ENCODE measurements at places on chromosomes 1 and 21.

GRCh38 chr1:114828251-114828650 is 26.4 kb upstream of the SYCP1 start:
- DNase-seq: no peak

GRCh38 chr1:178490136-178490535 is 6.6 kb downstream of the CLEC20A start:
- no peak for DNase-seq

GRCh38 chr1:29390491-29391361 is 154.4 kb downstream of the PTPRU start:
- no peak for DNase-seq

DNA sequence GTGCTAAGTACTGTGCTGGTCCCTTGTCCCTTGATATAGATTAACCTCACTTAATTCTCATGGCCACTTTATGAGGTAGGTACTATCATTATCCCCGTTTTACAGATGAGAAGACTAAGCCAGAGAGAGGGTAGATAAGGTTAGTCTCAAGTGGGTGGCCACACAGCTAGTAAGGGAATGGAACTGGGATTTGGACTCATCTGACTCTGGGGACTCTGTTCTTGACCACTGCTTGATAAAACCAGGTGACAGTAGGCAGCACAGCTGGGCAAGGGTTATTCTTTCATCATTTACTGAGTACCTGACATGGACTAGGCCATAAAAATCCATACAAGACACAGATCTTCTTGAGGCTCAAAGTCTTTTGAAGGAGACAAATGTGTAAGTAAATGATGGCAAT is 37.2 kb upstream of the PPP2R5A start:
- DNase-seq: no peak

- no peak for DNase-seq
Observed at GRCh38 chr1:182059936-182060335, 1.6 kb downstream of the ZNF648 start.

- DNase-seq: no peak
Observed at GRCh38 chr1:223852337-223852736, 6.6 kb upstream of the TP53BP2 start.

- DNase-seq: no peak
Observed at GRCh38 chr1:29186707-29187106, 5.0 kb upstream of the SRSF4 start.

- peak; percentile 33 for DNase-seq
Observed at GRCh38 chr1:166133276-166133841, 33.4 kb downstream of the FAM78B start.

GRCh38 chr21:45829668-45830067 is 151.9 kb upstream of the COL6A1 start:
- no peak for DNase-seq

DNA sequence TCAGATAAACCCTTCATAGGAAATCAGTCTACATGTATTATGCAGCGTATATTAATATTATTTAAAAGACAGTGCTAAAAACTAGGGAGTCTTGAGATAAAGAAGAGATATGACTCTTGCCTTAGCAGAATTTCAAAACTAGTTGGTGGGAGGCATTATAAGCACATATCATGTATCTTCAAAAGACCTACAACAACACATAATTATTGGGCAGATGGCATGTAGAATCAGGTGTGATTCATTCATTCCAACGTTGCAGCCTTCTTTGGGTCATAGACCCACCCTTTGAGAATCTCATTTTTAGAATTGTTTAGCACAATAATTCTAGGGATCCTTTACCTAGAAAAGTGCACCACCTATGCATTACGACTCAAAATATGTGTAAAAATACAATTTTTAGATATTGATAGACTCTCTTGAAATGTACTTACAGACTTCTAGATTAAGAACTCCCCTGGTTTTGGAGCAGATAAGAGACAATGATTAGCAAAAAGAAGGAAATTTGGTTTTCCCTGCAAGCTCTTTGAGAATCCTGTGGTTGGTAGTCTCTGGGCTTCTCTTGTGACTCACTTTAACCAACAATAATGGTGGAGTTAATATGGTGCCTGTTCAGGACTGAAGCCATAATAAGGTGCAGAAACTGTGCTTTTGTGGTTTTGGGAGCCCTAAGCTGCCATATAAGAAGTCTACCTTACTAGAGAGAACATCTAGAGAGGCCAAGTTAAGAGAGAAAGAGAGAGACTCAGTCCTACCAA is 85.3 kb upstream of the RGS4 start:
- DNase-seq: no peak

DNA sequence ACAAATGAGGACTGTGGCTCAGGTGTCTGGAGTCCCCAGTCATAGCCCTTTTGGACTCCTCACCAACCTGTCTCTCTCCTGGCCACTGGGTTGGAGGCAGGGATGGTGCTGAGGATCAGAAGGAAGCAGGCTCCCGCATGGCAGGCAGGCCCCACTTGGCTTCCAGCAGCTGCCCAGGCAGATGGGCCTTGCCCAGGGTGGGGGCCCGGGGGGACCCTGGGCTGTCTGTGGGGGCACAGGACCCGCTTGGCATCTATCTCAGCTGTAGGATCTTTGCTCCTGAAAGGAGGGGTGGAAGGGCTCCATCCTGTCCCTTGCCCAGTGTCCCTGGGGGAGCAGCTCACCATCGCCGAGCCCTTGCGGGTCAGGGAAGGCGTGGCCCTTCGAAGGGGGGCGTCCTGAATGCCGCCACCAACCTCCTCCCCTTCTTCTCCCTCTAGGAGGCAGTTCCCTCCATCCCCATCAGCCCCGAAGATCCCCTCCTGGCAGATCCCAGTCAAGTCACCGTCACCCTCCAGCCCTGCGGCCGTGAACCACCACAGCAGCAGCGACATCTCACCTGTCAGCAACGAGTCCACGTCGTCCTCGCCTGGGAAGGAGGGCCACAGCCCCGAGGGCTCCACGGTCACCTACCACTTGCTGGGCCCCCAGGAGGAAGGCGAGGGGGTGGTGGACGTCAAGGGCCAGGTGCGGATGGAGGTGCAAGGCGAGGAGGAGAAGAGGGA is 154.5 kb downstream of the PEX14 start:
- DNase-seq: no peak

DNA sequence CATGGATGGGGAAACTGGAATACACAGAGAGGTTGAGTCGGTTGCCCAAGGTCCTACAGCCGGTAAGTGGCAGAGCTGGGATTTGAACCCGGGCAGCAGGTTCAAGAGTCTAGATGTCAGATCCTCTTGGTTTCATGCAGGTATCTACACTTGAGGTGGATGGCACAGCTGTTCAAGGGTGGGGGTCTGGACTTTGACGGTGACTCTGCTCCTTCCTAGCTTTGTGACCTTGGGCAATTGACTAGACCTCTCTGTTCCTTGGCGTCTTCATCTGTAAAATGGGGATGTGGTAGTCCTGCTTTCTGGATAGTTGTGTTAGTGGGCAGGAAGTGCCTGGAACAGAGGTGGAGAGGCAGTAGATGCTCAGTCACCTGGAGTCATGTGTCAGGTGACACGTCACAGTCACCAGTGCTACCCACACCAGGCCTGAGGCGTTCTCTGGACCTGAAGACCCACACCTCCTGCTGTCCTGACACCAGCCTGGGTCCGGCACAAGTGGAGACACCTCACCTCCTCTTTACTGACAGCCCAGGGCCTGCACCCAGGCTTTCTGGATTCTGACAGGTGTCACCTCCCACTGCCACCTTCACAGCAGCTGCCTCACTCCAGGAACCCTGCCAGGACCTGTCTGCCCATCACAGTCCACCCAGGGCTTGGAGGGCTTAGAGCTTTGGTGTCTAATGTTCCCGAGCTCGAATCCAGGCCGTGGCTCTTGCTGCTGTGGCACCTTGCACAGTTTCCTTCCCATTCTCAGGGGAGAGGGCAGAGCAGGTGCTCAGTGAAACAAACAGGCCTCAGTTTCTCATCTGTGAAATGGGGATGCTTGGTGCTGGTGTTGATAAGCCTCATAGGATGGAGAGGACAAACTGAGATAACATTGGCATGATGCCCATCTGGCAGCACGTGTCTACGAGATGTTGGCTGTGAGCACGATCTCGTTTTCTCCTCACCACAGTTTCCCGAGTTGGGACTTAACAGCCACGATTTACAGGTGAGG is 83.2 kb upstream of the RUNX3 start:
- no peak for DNase-seq

GRCh38 chr1:18293291-18293690 is 185.7 kb downstream of the IGSF21 start:
- DNase-seq: no peak

DNA sequence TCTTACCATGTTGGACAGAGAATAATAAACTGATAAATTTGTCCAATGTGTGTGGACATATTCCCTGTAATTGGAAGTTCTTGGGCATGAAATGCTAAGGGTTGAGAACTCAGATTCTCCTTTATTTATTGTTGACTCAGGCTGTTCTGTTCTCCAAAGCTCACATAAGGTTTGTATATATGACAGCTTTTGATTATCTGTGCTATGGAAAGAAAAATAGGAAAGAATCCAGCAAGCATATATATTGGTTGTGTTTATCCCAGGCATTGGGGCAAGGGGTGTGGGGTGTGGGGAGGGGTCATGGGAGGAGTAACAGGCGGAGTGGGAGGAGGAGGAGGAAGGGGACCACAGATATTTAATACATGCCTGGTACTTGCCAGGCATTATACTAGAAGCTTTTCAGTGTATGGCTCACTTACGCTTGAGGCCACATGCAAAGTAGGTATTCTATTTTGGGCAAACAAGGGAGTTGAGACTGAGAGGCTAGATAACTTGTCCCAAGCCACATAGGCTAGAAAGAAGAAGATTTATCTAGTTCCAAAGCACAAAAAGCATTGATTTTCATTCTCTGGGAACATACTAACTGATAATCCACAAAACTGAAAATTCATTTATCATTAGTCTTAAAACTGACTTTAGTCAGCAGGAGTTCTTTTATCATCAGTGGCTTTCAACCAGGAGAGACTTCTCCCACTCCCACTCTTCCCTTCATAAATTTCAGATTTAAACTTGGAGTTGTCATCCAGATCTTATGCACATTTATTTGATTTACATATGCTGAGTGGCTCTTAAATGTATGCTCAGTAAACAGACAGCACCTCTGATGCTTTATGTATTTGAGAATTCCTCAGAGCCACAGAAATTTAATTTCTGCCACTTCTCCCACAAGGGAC is 27.2 kb downstream of the NGF start:
- no peak for DNase-seq

DNA sequence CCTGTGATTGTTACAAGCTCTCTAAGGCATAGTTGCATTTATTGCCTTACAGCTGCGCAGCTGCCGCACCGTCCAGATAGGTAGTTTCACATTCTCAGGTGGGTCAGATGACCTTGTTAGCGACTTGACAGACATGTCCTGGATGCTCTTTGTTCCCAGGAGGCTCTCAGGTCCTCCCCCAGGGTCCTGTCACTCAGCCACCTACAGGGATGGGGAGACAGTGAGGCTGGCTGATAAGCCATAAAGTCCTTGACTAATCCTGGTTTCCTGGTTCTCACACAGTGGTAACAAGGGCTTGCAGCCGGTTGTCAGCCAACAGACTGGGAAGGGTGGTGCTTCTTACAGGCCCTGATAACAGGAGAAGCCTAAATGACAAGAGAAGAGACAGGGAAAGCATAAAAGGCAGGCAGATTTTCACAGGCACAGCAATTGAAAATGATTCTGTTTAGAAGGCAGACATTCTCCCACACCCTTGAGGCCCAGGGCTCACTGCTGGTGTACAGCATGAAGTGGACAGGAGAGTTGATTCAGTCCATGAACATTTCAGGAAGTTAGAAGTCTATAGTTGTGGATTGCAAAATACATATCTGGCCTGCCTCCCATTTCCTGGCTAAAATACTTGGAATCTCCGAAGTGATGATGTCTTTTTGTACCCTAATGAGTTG is 2.9 kb downstream of the ARF1 start:
- no peak for DNase-seq

GRCh38 chr21:46182548-46183336 is 1.5 kb downstream of the SPATC1L start:
- no peak for DNase-seq

- no peak for DNase-seq
Observed at GRCh38 chr1:246705368-246705767, 18.8 kb upstream of the SCCPDH start.

- no peak for DNase-seq
Observed at GRCh38 chr1:178651742-178652141, 73.3 kb upstream of the RALGPS2 start.

DNA sequence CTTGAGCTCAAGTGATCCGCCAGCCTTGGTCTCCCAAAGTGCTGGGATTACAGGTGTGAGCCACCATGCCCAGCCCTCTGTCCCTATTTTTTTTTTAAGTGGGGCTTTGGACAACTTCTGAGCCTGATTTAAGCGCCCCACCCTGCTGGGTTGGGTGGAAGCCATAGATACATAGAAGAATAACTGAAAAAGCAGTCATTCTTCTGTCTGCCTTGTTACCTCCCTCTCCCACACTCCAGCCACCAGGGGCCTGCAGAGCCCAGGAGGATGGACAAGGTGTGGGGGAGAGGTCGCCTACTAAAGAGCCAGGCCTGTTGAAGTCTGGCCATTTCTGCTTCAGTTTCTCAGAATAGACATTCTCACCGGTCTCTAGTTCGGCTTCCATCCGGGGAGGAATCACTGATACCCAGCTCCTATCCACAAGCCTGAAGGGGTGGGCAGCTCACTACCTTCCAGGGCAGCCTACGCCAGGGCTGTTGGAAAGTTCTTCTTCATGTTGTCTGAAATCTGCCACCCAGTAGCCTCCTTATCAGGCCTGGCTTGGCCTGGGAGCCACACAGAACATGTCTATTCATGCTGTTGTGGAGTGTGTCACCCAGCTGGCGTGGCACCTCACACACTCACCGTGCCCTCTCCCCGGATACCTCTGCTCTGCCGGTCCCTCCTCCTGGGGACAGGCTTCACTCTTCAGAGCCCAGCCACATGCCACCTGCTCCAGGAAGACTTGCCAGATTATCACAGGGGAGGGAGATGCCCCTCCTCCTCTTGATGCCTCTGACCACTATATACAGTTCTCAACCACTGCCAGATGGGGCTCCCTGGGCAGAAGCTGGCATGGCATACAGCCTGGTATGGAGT is 27.7 kb downstream of the KNCN start:
- no peak for DNase-seq

DNA sequence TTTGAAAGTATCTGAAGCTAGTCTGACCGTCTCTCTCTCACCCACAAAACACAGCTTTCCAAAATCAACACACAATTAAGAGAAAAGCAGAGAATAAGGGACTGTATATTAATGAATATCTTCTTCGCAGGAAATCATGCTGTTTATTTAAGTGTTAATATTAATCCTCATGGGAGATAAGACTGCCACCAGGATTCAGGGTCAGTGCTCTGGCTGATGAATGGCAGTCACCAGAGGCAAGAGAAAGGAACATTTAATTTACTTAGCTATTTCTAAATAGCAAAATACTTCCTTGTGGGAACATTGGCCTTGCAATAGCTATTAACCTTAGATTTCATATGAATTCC is 2.2 kb downstream of the SCYL3 start:
- no peak for DNase-seq

Measured in iPS-NIHi11 (cell line).